ENCODE measurements at places on chromosomes 2 and 18.

DNA sequence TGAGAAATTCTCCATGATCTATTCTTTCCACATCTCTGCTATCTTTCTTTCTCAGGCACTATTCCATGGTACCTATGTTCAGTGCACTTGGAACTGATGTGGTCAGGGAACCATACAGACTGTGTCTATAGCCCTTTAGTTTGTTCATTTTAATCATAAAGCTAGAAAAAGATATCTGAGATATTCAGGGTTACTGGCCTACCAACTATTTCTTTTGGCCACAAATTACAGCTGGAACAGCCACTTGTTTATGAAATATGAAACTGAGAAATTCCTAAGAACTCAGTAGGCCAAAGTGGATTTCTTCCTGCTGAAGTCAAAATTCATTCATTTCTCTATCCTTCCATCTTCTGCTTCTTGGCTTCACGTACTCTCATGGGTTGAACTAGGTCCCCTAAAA, 22.8 kb upstream of the LYPD1 start:
- DNase-seq, result no peak

DNA sequence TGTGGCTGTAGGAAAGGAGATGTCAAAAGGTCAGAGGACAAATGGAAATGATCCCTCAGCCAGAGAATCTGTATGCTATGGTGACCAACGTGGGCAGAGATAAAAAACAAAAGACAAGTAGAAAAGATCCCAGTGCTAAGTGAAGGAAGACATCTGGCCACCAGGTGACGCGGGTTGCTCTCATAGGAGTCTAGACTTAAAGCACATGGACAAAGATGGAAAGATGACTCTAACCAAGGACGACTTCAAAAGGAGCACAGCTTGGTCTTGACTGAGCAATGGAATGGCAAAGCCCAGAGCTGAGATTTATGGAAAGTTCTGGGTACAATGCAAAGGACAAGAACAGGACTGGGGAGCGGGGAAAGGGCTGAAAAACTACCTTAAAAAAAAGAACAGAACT, 96.8 kb downstream of the CLIP4 start:
- no peak for DNase-seq

GRCh38 chr2:239587311-239587731, 186.5 kb upstream of the HDAC4 start:
- DNase-seq, result no peak

GRCh38 chr2:169105476-169105875, 36.1 kb downstream of the DHRS9 start:
- no peak for DNase-seq

- no peak for DNase-seq
Measured at GRCh38 chr18:48514786-48515185, 24.0 kb upstream of the CTIF start.

DNA sequence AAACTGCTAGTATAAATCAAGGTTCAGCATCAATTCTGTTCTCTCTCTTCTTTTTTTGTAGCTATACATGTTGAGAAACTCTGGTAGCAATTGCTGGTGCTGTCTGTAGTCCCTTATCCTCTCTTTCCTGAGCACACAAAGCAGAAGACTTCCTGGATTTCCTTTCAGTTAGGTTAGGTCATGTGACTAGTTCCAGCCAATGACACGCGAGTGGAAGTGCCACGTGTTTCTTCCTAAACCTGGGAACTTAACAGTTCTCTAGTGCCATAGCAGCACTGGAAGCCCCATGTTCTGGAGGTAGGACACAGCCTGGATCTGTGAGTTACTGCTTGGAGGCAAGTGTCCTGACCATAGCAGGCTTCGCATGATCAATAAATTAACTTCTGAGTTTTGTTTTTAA, 125.9 kb downstream of the PLA2R1 start:
- no peak for DNase-seq

DNA sequence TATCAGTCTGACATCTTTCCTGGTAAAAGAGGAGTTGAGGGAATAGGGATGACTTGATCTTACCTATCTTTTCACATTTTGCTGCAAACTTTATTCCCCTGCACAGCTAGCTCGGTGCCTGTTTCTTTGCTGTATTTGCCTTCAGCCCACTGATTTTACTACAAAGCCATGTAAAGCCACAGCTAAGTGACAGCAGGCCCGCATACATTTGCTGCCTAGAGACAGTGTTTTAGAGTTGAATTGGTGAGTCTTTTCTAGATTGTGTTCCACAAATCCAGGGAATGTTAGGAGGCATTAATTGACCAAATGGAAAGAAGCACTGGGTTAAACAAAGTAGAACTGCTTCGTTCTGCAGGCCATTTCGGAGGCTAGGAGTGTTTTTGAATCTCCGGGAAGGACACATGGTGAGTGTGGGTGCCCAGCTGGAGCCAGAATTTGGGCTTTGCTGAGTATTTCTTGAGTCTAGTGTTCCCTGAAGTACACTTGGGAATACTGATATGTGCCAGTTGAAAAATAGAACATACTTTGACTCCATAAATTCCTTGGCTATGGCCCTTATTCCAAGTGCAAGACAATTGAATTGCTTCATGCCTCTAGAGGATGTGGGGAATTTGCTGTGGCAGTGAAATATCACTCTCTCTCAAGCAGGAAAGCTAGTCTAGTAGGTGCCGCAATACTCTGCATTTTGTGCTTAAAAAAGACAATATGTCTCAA, 329.8 kb downstream of the PTPRM start:
- no peak for DNase-seq

DNA sequence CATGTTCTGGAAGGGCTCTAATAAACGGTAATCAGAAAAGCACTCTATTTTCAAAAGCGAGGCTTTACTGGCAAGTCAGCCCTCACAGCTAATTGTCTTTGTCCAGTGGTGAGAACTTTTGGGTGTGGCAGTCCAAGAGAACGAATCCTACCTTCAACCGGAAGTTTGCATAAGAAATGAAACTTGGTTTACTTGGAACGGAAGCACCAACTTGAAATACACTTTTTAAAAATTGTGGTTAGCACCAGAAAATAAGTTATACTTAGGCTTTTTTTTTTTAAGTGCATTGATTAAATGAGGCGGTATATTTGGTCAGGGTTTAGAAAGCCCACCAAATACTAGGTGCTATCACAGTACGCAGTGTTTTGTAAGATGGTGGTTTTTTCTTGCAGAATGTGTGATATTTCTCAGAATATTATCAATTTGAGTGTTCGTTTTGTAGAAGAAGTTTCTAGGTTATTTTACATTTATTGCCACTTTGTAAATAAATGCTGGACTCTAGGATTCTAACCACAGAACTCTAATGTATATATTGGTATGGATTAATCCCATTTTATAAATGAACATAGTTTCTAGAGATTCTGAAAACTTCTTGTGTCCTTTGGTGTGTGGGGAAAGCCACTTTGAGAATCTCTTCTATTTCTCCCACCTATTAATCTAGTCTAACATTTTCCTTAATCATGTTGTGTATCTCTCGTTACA, 1.2 kb downstream of the MYL12A start:
- DNase-seq, result no peak

GRCh38 chr2:84919885-84920580, 14.6 kb downstream of the TMSB10 start:
- no peak for DNase-seq

DNA sequence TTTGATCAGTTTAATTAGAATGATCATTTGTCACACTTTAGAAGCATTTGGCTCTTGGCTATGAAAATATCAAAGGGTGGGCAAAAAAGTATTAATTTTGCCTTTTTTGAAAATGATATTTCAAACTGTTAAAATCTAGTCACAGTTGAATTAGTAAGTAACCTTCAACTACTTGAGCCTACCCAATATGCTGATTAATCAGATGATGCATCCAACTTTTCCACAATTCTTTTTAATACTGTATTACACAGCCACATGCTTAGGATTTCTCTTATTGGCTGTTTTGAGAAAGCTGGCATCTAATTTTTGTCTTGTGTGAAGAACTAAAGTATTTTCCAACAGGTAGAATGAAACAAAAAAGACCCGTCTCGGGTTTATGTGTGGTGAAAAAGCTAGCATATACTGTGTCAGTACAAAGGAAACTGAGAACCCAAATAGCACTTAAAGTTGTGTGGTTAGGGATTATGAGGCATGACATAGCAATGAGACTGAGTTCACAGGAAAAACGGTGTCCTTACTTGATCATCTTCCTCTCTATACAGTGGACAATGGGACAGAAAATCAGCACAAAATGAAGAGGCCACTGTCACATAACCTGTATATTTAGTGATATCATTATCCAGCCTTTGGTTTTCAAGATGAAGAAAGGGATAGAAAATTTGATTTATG, 11.7 kb downstream of the OSBPL6 start:
- DNase-seq, result no peak

- no peak for DNase-seq
Measured at GRCh38 chr18:29962579-29962978, 1080.0 kb downstream of the DSC3 start.

DNA sequence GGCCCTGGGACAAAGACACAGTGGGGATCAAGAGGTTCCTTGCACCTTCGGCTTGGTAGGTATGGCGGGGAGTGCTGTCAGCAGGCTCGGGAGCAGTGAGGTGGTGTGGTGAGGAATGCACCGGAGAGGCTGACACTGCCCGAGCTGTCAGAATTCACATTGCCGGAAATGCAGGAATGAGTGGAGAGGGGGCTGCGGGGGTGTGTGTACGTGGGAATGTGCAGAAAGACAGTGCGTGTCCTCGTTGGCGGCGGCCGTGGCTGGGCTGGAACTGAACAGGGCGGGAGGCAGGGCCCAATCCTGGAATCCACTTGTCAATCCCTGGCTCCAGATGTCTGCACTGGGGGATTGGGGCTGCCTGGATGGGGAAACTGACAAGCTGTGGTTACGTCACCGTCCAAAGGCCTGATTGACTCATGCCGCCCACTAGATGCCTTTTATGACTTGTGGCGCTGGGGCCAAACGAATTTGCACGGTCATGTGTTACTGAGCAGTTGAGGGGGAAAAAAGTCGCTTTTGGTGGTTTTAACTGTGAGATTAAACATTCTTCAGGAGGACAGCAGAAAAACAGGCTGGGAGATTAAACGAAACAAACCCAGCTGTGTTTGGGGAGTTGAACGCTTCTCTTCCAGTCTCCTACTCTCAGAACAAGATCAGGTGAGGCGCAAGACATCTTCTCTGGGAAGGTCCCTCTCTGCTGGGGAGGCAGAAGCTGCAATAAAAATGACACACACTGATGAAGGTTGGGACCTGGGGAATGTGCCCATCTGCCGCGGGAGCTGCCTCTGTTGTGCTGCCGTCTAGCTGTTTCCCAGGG, 189.4 kb upstream of the GLI2 start:
- no peak for DNase-seq

Measured in stimulated activated CD8-positive, alpha-beta memory T cell treated with anti-CD3 and anti-CD28 coated beads, Interleukin-4, amount 100 ng/mL, for 1 hour (primary cell).